ENCODE measurements at places on chromosomes 16 and 17.
A peak's percentile ranks its signal among the peaks of the same experiment; 100 is the strongest.

DNA sequence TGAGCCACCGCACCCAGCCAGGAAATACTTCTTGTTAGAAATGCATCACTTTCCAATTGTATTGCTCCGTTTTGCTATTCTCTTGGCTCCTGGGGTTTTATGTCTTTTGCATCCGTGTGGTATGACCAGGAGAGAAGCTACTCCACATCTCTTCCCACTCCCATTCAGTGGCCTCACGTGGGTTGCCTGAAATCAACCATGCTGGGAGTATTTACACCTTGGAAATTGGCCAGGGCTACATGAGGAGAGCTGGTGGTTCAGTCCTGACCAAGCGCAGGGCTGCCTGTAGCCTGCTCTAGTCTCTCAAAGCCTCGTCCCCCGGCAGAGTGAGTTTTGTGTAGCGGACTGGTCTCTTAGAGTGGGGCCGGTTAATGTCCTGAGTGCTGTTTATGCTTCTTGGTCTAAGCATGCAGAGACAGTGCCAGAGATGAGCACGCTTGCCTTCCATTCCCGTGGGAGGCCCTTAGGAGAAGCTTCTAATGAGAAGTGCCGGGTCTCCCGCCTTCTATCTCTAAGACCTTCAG is 3.8 kb downstream of the WFDC1 start:
- no peak for DNase-seq

GRCh38 chr16:4273858-4274311 is 1.1 kb upstream of the TFAP4 start:
- DNase-seq, result peak; percentile 32

DNA sequence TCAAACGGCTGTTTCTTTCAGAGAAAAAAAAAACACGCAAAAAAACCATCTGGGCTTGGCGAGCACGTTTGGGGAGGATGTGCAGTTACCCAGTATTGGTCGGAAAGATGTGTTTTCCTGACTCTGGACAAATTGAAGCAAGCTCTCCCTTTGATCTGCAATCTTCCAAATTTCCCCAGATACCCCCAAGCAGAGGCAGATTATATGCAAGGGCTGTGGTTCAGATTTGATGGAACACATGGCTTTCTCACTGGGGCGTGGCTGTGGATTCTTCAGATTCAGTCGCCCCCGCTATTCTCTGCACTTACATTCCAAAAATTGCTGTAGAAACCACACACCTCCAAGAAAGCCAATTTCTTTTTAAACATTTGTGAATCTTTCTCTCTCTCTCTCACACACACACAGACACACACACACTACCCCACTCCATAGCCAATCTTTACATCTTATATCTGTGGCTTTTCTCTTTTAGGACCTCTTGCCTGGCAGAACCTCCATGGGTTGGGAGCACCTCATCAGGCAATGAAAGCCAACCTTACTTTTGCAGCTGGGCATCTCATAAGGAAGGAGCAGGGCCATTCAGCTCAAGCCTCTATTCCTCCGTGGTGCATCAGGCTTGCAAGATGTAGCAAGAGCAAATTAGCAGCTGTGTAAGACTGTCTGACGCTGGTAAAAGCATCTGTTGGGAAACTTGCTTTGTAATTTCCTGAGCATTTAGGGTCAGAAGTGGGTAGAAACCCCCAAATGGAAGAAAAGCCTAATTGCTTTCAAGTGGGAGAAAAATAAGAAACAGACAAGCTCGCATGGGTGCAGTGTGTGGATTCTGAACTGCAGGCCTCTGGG is 103.9 kb upstream of the FAM20A start:
- DNase-seq, result no peak

- no peak for DNase-seq
Measured at GRCh38 chr16:767743-768235, 7.3 kb downstream of the MSLN start.

- no peak for DNase-seq
Measured at GRCh38 chr17:72534776-72535175, 414.0 kb downstream of the SOX9 start.

GRCh38 chr17:68381076-68381900 is 76.0 kb downstream of the WIPI1 start:
- DNase-seq, result no peak

GRCh38 chr16:46894036-46894672 is 10.0 kb downstream of the GPT2 start:
- no peak for DNase-seq

DNA sequence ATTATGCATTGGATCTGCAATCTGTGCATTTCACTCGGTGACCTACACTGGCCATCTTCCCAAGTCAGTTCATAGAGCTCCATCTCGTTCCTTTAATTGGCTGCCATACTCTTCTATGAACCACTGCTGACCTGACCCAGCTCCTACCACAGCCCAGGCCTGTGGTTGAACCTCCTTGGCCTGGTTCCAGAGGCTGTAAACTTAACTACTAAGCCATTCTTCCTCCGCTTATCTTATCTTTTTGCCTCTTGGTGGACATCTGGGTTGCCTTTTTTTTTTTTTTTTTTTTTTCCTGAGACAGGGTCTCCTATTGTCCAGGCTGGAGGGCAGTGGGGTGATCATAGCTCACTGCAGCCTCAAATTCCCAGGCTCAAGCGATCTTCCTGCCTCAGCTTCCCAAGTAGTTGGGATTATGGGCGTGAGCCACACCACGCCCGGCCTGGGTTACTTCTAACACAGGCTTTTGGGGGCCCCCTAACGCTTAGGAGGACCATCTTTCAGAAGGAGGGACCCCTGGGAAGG is 18.3 kb downstream of the COQ7 start:
- no peak for DNase-seq

DNA sequence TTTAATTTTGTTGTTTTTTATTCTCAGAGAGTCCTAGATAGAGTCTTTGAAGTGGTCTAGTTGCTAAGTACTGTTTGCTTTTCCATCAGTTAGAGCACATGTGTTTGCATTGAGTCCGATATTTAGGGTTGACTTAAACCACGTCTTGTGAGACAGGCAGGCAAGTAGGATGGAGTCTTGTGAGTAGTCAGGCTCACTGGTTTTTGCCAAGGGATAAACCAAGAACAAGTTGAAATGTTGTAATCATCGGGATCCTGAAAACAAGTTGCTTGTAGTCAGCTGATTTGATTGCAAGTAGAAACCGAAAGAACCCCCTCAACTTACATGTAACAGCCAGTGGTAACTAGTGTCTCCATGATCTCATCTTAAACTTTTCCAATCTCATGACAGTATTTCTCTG is 17.2 kb downstream of the ATP6V0A1 start:
- DNase-seq, result no peak

GRCh38 chr17:74394275-74394950 is 27.1 kb downstream of the GPR142 start:
- no peak for DNase-seq

- no peak for DNase-seq
Measured at GRCh38 chr17:73637866-73638265, 6.4 kb downstream of the SDK2 start.

GRCh38 chr17:13561606-13562270 is 40.0 kb downstream of the HS3ST3A1 start:
- no peak for DNase-seq

Data from stimulated activated naive CD4-positive, alpha-beta T cell (primary cell).